ENCODE measurements at places on chromosomes 16 and 17. TPM values are rescaled to one million over a fixed set of nuclear protein-coding genes. Genes with fewer than 3 reads are reported as not detected.

- no peak for DNase-seq
Observed at GRCh38 chr17:48024149-48025039, 13.2 kb downstream of the COPZ2 start.

KRTAP4-12 gene
- total RNA-seq, result not detected

GRCh38 chr17:45135192-45135977 is at the start of gene ACBD4:
ACBD4 (plus strand) TSS chr17:45135687; CDS start chr17:45136145, 458 bp downstream.
- DNase-seq, result peak; percentile 98

DNA sequence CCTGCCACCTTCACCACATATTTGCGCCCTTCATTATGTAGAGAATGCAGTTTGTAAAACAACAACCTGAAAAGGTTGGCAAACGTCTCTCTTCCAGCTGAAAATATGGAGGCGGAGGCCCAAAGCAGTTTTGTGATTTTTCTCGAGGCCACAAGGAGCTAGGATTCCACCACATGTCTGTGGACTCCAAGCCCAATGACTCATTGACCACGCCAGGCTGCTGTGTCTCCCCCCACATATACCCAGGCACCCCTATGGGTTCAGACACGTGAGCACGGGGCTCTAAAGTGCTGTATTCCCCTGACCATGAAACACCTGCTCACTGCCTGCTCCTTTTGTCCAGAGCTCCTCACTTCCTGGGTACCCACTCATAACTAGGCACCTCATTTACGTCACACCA is 121.4 kb upstream of the CDH5 start:
- no peak for DNase-seq

GRCh38 chr16:87959391-87959990 is 8.3 kb downstream of the BANP start:
- DNase-seq, result no peak

CSH2 gene
- not detected for total RNA-seq

SKAP1 gene
- total RNA-seq, result not detected

DNA sequence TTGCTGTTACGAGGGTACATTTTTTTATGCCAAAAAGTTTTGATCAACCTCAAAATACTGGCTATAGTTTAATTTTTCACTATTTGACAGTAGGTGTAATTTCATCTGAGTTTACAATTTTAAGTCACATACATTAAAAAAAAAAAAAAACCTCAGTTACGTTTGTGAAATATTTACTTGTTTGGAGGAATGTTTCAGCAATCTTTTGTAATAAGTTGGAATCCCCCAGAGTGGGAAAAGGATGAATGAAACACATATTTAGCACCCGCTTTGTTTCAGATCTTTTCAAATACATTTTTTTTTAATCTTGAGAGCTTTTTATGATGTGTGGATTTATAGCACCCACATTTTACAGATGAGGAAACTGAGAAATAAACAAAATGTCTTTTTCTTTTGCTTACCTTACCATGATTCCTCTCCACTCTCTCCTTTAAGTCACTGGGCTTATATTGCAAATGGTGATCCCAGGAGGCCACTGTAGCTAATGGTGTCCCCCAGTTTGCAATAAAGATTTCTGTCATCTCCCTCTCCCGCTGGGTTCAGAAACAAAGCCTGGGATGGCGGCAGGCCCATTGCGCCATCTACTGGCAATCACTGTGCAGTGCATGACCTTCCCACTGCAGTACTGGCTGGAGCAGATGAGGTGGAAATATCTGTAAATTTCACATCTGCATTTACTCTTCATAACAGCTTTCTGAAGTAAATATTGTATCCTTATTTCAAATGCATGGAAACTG is 27.7 kb downstream of the TBC1D3B start:
- DNase-seq, result peak; percentile 41

GRCh38 chr17:38892620-38893019 is 22.8 kb downstream of the LASP1 start:
- DNase-seq, result no peak

GRCh38 chr17:65902831-65903522 is 289.0 kb downstream of the CEP112 start:
- no peak for DNase-seq

SLC47A2 gene
- not detected for total RNA-seq

NT5M gene
- 1.3 TPM for total RNA-seq

XAF1 gene
- 45.8 TPM for total RNA-seq
